ENCODE measurements at places on chromosomes 3 and 15.

DNA sequence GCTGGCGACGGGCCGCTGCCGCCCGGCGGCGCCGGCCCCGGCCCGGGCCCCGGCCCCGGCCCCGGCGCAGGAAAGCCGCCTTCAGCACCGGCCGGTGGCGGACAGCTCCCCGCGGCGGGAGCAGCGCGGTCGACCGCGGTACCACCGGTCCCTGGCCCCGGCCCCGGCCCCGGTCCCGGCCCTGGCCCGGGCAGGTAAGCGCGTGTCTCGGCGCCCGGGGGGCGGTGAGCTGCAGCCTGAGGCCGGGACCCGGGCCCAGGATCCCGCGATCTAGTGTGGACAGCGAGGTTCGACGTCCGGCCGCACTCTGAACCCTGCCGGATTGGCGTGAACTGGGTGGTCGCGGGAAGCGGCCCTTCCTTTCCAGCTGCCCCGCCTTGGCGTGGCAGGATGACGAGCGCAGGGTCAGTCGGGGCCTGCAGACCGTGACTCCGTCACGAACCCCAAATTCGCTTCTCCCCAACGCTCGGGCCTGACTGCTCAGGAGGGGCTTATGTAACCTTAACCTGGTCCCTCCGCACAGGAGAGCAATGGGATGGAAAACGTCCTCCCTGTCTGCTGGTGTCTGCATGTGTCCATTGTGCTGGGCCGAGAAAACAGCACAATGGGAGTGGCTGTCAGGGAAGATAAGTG, 472 bp downstream of the BSN start:
- peak; percentile 86 for DNase-seq

DNA sequence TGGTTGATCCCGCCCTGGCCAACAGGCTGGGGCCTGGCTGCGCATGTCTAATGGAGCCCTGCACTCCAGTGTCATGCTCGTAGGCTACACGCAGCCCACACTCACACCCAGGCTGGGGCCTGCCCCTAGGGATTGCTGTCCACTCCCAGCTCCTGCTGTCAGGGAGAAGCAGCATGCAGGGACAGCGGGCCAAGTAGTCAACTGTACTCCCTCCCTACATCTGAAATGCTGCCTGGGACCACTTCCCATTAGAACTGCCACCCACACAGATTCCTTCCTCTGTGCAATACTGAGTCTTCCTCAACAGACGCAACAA, 16.1 kb downstream of the ALS2CL start:
- no peak for DNase-seq

- DNase-seq = peak; percentile 62
These were observed 4.8 kb upstream of the PLXNB1 start for GRCh38 chr3:48434591-48435222.

GRCh38 chr3:107824822-107825371, 265.9 kb downstream of the CD47 start:
- no peak for DNase-seq

GRCh38 chr3:177141471-177141870, 55.8 kb downstream of the TBL1XR1 start:
- no peak for DNase-seq

- no peak for DNase-seq
These were observed 248.7 kb upstream of the C2CD4B start for GRCh38 chr15:62413786-62414185.

GRCh38 chr3:36653095-36653494, 111.3 kb downstream of the DCLK3 start:
- no peak for DNase-seq

DNA sequence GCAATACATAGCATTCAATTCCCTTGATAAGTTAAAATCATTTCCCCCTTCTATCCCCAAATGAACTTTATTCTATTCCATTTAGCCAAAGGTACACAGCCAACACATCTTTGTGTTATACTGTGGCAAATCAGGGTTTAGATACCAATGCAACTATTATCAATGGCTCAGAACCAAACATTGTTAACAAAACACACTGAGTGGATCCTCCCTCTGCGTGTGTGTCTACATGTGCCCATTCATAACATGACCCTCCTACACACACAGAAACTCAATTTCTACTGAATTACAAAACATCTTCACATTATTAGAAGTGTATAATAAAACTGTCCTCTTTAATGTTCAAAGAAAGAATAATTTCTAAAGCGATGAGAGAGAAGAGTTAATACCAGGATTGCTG, 1.3 kb downstream of the TTBK2 start:
- DNase-seq = no peak

DNA sequence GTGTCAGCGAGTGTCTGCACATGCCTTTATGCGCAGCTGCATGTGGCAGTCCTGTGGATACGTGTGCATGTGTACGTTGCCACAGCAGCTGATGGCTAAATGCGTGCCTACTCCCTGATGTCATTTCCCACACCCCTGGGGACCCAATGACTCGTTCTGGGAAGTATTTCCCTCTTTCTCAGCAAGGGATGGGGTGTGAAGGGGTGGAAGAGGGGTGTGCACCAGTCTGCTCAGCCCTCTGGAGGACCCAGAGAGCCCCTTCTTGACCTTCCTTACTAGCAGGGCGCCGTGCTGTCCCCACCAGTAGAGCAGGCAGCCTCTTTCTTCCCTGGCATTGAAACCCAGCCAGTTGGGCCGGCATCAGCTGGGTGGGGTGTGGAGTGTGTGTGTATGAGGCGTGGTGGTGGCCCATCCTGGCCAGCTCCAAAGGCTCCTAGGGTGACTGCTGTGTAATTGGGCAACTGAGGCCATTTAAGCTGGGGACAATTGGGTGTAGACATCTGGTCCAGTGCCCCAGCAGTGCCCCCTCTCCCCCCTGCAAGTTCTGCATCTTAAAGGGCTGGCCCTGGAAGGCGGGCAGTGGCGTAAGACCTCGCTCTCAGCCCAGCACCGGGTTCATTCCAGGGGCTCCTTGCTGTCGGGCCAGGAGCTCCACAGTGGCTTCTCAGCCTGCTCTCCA, 19.2 kb downstream of the SNX33 start:
- no peak for DNase-seq

GRCh38 chr15:69861331-69862171, 236.2 kb downstream of the TLE3 start:
- no peak for DNase-seq

GRCh38 chr3:11455956-11456355, 183.8 kb downstream of the ATG7 start:
- DNase-seq = no peak

DNA sequence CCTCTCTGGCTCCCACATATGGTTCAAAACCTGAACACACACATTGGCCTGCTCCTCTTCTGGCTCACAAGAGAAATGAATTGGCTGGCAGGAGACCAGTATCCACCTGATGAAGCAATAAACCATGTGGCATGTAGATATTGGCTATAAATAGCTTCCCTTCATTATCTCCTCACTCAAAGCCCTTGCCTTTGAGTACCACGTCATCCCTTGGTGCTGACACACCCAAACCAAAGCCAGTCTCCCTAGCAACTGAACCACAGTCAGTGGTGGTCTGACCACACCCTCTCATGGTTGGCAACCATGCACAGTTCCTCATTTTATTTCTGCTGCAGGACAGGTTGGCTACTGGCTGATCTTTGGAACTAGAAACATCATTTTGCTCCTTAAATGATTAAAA, 98.8 kb downstream of the ZNF621 start:
- DNase-seq = no peak

DNA sequence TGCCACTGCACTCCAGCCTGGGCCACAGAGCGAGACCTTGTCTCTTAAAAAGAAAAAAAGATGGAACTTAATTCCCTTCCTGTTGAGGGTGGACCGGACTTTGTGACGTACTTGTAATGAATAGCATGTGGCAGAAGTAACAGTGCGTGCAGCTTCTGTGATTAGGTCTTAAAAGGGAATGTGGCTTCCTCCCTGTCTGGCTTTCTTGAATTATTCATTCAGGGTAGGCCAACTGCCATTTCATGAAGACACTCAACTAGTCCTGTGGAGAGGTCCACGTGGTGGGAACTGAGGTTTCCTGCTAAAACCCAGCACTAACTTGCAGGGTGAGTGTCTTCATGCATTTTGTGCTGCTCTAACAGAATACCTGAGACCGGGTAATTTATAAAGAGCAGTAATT, 98.9 kb upstream of the PIAS1 start:
- no peak for DNase-seq

DNA sequence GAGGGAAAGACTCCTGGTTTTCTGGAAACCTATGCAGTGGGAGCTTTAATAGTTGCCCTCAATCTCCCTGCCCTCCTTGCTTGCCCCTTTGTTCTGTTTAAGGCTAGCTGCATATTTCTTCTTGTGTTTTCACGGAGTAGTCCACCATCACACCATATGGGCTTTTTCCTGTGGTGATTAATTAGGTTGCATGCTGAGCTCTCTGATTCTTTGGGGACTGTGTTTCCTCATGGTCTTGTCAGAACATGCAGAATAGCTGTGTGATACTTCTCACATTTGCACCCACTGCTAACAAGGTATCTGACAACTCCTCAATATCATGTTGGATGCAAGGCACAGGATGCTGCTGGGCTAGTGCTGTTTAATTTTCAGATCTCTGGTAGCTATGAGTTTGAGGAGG, 139.6 kb downstream of the PTPRG start:
- no peak for DNase-seq

GRCh38 chr15:90153658-90154057, 47.5 kb upstream of the SEMA4B start:
- no peak for DNase-seq

GRCh38 chr3:181056136-181056732, 66.7 kb upstream of the DNAJC19 start:
- DNase-seq = no peak

DNA sequence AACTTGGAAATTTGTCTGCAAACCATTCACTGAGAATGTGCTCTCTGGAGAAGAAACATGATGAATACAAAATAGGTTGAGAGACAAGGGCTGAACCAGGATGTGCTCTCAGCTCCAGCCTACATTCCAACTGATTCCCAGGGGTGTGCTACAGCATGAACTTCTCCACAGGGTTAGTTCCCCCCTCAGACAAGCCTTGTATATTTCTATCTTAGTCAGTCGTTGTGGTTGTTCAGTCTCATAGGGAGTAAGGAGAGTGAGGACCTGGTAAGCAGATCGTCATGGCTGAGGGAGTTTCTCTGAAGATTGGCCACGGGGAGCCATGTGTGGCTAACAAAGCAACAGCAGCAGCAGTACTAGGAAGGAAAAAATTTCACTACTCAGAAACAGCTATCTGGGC, 919.7 kb upstream of the CADM2 start:
- DNase-seq = no peak

DNA sequence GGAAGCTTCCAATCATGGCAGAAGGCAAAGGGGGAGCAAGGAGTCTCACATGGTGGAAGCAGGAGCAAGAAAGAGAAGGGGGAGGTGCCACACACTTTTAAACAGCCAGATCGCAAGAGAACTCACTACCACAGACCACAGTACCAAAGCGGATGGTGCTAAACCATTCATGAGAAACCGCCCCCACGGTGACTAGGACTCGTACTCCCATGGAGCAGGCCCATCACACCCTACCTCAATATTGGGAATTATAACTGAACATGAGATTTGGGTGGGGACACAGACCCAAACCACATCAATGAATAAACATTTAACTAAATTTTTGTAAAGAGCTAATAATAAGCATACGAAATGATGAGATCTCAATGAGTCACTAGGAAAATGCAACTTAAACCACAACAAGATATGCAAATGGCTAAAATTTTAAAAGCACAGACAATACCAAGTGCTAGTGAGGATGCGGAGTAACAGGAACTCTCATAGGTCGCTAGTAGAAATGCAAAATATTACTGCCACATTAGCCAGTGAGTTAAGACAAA, 10.0 kb downstream of the MRPS25 start:
- DNase-seq = peak; percentile 81

GRCh38 chr3:19937459-19938294, 3.7 kb upstream of the EFHB start:
- DNase-seq = no peak

GRCh38 chr3:110813541-110813940, 258.1 kb upstream of the NECTIN3 start:
- no peak for DNase-seq

- DNase-seq = no peak
These were observed 194.9 kb upstream of the KBTBD8 start for GRCh38 chr3:66803206-66803605.

DNA sequence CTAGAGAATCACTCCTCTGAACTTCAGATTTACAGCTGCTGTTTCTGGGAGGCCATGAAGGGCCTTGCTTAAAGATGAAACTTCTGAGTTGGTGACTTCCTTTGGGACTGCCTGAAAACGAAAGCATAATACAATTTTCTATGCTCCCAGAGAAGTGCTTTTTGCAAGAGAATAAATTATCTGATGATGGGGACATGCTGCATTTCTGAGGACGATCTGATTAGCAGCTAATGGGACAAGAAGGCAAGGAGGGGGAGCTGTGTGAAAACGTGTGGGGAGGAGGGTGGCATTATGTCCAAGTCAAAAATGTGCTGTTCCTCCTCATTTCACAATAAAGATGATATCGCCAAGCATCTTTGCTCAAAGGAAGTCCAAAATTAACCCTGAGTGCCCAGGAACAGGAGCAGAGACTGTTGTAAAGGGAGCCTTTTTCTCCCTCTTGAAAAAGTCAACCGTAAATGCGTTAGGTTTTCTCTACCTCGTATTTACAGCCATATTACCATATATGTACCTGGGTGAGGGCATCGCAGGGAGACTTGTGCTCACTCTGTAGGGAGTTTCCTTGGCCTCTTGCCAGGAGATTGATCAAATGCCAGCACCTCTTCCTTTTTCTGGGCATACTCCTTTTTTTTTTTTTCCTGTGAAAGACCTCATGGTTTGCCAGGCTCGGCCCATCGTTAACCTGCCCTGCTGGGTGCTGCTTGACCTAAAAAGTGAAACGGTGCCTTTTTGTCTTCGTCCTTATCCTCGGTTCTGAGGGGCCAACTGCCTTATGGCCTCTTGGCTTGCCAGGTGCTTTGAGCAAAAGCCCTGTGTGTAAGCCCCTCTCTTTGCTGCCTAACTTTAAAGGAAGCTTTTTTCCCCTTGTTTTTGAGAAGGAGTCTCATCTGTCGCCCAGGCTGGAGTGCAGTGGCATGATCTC, 11.5 kb downstream of the ITPR1 start:
- DNase-seq = peak; percentile 68

GRCh38 chr15:73930371-73930770, 4.1 kb downstream of the LOXL1 start:
- no peak for DNase-seq

- no peak for DNase-seq
These were observed 17.9 kb downstream of the TERC start for GRCh38 chr3:169746924-169747323.

DNA sequence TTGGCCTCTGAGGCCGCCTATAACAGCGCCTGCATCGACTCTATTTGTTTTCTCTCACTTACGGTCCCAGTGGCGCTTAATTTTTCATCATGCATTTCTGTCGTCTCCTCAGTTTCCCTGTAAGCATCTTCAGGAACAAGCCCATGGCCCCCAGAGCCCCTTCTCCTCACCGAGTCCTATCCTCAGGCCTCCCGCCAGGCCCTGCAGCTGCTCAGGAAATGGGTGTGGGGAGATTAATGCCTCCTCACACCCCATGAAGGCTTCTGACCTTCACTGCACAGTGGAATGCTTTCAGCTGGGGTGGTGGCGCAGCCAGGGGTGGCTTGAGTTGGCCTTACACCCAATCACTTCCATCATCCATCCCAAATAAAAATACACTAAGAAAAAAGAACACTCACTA, 260.4 kb downstream of the FAM43A start:
- no peak for DNase-seq
